Amygdala (tissue), 56 donors: ENCODE measurements at places on chromosomes 7 and 10.
A peak's percentile ranks its signal among the peaks of the same experiment; 100 is the strongest.

DNA sequence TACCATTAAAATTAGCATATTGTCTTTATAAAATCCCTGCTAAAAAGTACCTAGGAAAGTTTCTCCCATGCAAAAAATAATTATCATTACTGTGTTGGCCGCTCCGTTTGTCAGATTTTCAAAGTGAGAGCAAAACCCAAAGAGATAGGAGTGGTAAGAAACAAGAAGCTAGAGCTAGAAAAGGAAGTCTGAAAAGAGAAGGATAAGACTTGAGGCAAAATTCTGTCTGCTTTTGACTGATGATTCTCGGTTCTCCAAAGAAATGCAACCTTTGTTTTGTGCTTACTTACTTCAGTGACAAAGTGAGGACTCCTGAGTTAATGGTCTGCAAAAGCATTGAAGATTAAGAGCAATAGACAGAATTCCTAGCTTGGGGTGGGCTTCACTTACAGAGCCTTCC, 33.3 kb upstream of the CAPZA2 start:
- DNase-seq, result no peak

DNA sequence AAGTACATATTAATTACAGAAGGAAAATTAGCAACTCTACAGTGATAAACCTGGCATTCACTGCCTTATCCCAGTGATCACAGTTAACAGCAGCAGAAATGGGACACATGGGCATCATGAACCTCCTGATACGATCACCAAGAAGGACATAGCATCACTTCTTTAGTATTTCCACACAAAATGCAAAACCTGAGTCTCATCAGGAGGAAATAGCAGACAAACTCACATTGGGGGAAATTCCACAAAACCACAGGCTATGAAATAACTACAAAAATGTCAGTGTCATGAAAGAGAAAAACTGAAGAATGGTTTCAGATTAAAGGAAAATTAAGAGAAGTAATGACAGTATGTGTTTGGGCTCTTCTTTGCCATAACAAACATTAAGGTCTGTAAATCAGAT, 12.0 kb upstream of the PURB start:
- no peak for DNase-seq

GRCh38 chr10:26448706-26449435, 10.7 kb downstream of the APBB1IP start:
- no peak for DNase-seq

DNA sequence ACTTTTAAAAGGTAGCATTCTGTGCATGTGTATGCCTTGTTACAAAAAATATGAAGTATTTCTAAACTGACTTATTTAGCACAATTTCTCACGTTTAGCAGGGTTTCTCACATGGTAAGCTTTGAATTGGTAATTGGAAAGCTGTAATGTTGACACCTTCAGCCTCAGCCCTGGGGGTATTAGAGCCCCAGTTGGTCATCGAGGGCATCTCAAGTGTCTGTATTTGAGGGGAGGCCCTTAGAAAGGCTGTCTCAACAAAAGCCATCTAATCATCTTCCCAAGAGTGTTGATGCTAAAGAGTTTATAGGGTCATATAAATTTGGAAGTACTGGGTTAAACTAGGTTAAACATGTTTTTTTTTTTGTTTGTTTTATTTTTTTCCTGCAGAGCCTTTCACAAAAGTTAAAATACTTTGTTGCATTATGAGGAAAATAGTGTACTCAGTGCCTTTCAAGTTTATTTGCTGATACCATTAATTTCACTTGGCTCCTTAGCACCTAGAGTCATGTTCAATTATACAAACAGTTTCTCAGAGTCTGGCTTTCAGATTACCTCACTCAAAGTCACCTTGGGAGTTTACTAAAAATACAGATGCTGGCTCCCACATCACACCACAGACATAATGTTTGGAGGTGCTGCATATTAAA, 134.0 kb downstream of the CD36 start:
- DNase-seq, result no peak

DNA sequence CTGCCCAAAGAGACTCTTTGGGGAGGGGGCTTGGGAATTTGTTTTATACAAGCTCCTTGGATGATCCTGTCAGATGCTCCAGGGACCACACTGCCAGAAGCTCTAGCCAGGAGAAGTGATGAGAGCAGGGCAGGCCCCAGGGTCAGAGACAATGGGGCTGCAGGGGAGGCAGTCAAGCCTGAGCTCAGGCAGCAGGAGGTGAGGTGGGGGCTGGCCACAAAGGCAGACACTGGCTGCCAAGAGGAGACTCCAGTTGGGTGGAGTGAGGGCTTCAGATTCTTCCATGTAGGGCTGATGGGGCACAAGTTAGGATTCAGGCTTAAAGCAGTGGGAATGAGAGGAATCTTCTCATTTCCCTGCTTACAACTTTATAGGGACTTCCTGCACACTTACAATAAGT, 35.6 kb upstream of the LOXL4 start:
- no peak for DNase-seq

DNA sequence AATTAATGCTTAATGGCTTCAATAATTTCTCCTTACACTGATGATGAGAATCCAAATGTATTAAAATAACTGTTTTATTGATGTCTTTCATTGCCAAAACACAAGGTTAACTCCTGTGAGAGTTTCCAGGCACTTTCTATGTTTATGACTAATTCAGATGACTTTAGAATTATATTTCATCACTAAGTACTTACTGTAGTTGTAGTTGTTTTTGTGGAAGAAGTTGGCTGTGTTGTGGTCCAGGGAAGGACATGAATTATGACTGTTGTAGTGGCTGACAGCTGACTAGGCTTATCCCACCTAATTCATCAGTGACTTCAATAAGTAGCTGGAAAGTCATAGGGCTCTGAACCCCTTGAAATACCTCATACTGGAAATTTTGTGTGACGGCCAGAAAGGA, 254.8 kb downstream of the HGF start:
- DNase-seq, result no peak

DNA sequence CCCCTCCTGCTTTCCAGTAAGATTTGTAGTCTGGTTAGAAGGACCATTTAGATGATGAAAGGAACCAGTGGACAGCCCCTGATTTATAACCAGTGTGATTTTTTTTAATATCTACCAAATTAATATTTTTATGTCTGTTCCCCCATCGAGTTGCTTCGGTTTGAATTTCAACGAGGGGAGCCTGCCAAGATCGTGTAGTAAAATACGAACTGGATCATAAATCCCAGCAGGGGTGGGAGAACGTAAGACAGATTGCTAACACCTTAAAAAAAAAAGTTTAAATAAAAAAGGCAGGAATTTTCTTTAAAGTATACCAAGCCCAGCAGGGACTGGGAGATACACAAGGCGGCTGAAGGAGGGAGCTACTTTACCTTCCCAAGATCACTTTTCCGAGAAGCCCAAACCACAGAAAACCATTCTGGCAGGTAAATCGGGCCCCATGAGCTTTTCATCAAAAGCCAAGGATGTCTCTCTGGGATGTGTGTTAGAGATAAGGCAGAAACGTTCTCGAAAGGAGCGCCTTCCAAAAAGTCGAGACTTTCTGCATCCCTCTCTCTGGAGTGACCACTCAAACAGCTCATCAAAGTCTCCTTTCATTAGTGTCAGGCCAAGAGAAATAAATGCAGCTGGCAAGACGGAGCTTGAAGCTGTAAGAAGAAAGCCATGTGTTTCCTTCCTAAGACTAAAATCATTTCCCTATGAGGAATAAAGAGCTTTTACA, 270.5 kb upstream of the NFE2L3 start:
- no peak for DNase-seq

DNA sequence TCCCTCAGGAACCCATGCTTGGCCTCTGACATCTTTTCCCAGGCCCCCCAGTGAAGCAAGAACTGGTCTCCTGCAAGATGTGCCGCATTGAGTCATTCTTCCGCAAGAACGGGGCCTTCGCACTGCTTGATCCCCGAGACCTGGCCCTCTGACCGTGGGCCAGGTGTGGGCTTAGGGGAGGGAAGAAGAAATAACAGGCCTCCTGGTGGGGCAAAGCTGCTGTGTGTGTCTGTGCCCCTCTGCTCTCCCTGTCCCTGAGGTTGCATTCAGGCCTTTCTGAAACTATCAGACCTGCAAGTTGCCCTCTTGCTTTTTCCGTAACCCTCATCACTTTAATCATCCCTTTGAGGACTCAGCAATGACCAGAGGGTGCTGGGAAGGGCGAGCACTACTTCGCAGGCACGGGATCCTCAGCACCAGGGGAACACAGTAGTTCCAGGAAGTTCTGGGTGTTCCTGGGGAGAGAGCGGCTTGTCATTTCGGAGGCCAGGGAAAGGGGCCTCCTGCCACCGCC, 6.0 kb downstream of the ATP6V1F start:
- no peak for DNase-seq

- no peak for DNase-seq
Measured at GRCh38 chr10:113252650-113253618, 299.9 kb upstream of the HABP2 start.

DNA sequence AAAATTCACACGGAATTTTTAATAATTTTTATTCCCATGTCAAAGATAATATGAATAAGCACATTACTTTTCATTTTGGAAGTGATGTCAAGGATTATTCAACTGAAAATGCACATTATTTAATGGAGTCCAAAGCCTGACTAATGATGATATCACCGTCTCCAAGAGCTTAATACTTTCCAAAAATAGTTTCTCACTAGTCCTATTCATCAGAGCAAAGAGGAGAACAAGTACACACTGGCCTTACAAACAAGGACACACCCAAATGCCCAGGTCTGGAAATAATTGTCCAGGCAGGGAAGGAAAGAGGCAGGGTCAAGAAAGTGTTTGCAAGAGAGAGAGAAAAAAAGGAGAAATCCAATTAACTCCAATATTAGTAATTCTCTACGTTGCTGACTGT, 216.8 kb upstream of the CCDC6 start:
- DNase-seq, result no peak

- DNase-seq, result no peak
Measured at GRCh38 chr10:44263771-44264170, 121.1 kb downstream of the CXCL12 start.

GRCh38 chr10:31158011-31158658, 126.5 kb upstream of the ZNF438 start:
- no peak for DNase-seq

- no peak for DNase-seq
Measured at GRCh38 chr7:152411389-152411788, 24.4 kb downstream of the KMT2C start.

GRCh38 chr7:91784469-91784868, 96.0 kb downstream of the MTERF1 start:
- DNase-seq, result no peak

DNA sequence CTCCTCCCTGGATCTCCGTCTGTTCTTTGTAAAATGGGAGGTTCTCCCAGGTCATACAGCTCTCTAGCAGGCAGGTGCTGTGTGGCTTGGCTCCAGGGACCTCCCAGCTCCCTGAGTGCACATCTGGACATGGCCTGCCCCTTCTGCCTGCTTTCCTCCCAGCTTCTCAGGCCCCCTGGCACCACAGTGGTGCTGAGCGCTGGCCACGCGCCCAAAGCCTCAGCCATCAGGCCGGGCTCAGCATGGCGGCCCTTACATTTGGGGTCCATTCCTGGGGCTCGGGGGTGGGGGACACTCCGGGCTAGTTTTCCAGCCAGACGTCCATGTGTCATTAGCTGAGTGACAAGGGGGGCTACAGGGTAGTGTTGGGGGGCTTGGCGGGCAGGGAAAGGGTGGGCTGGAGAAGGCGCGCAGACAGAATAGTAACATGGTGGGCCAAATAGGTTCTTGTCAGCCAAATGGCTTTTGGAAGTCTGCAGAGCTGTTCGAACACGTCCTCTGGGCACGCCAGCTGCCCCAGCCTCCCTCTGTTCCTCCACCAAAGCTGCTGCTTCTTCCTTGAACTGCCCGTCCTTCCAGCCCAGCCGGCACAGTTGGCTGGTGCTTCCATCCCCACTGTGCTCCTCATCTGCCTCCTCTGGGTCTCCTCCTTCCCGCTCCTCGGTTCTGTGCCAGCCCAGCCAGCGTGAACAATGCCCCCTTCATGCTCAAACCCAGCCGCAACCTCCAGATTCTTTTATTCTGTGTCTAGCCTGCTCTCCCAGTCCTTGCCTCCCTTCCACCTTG, 65.9 kb downstream of the GOLGA7B start:
- peak; percentile 81 for DNase-seq

GRCh38 chr10:89384474-89385340, 6.9 kb downstream of the IFIT1B start:
- no peak for DNase-seq

- DNase-seq, result no peak
Measured at GRCh38 chr7:114086537-114086913, 167.7 kb upstream of the PPP1R3A start.

DNA sequence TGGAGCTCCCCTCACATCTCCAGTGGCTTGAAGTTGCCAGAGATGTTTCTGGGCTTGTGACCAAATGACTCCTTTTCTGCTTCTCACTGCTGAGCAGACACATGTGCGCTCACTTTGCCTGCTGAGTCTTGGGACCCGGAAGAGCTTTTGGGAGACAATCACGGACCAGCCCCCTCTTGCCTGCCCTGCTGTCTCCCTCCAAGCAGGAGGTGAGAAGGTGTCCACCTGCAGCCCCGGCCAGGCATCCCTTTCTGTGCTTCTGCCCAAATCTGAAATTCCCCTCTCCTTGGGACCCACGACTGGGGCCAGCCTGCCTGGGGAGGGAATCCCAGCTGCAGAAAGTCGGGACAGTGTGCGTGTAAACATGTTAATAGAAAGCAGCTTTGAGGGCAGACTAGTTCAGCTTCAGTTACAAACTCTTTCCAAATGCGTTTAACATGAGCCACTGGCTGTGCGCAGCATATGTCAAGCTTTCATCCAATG, 31.7 kb downstream of the HTRA1 start:
- no peak for DNase-seq

DNA sequence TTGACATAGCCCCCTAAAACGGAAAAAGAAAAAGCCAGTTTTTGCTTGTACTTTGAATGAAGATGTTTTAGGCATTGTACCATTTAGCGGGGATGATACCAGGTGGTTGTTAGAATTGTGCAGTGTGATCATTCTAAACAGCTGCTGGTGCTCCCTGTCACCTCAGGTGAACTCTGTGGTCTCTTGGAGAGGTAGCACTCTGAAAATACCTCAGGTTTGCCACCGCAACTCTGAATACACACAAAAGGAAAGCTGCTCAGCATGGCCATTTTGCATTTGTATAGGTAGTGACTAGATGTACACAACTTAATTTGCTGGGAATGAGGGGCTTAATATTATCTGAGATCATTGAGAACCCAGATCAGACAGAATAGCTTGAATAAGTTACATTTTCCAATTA, 52.6 kb downstream of the PLEKHA8 start:
- no peak for DNase-seq

GRCh38 chr10:77613476-77614130, 24.0 kb downstream of the KCNMA1 start:
- peak; percentile 29 for DNase-seq

GRCh38 chr7:122674502-122674901, 24.4 kb downstream of the RNF133 start:
- no peak for DNase-seq

DNA sequence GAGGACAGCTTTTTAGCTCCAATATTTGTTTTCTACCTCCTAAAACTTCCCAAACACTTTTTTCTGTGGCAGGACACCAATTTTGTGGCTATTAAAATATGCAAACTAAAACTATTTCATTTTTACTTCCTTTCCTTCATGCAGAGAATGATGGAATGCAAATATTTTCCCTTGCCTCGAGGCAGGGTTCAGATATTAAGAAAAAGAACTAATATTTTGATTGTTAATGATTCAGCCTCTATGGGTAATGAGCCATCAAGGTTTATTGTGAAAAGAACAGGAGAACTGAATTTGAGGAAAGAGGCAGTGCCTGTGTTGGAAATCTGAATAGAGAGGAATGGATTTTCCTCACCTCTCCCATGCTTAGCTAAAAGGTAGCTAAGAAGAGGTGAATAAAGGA, 43.1 kb upstream of the CASD1 start:
- DNase-seq, result no peak

- no peak for DNase-seq
Measured at GRCh38 chr7:25282194-25282593, 53.9 kb upstream of the NPVF start.
